ENCODE measurements at places on chromosomes 11 and 22. TPM values are rescaled to one million over a fixed set of nuclear protein-coding genes. Genes with fewer than 3 reads are reported as not detected.

The GAL gene
- total RNA-seq: not detected

The CPT1B gene
- total RNA-seq: 97.5 TPM

GRCh38 chr11:79049741-79050179 is 391.1 kb downstream of the TENM4 start:
- no peak for DNase-seq
- H3K27me3 ChIP-seq: peaks cover 23% of the 10 kb centered on the region
- H3K27ac ChIP-seq: no peak overlapping the region
- H3K4me1 ChIP-seq: no peaks in the 10 kb centered on the region

The VPREB1 gene
- not detected for total RNA-seq

All from naive thymus-derived CD8-positive, alpha-beta T cell (primary cell).